ENCODE measurements at places on chromosomes 1 and 21.

DNA sequence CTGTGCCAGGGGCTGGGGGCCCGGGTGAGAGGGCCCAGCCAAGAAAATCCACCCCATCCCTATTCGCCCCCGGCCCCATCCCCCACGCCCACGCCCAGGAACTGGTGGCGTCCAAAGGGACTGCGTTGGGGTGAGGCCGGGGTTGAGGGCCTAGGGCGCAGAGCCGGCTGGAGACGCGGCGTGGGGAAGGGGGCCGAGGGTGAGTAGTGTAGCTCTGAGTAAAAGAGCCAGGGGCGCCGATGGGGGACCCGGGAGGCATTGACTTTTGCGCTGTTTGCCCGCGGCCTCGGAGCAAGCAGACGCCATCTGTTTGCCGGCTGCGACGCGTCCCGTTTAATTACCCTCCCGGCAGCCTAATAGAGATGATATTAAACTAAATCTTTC is 3.5 kb upstream of the DMRTA2 start:
- no peak for DNase-seq

DNA sequence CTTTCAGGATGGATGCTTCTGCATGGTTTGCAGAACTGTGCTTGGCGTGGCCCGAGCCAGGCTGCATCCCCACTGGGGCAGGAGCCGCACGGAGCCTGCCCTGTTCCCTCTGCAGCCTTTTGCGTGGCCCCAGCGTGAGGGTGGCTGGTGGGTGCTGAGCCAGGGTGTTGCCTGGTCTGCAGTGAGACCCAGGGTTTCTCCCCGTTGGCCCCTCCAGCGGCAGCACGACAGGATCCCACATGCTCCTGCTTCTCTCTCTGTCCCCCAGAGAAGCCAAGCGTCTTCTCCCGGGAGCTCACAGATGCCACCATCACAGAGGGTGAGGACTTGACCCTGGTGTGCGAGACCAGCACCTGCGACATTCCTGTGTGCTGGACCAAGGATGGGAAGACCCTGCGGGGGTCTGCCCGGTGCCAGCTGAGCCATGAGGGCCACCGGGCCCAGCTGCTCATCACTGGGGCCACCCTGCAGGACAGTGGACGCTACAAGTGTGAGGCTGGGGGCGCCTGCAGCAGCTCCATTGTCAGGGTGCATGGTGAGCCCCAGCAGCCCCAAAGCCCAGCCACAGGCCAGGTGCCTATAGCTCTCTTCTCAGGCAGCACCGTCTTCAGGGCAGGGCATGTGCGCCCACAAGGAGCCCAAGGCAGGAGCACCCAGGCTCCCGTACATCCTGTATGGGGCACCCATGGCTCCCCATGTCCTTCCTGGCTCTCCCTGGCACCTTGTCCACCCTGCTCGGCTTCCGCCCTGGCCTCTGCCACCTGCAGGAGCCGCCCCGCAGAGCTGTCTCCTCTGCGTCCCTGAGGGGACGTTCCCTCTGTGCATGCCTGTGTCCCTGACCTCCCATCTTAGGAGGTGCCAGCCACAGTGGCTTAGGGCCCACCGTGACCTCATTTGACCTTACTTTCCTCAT is 78.9 kb downstream of the OBSCN start:
- no peak for DNase-seq

GRCh38 chr1:20469406-20470076 is 16.5 kb downstream of the CAMK2N1 start:
- no peak for DNase-seq

DNA sequence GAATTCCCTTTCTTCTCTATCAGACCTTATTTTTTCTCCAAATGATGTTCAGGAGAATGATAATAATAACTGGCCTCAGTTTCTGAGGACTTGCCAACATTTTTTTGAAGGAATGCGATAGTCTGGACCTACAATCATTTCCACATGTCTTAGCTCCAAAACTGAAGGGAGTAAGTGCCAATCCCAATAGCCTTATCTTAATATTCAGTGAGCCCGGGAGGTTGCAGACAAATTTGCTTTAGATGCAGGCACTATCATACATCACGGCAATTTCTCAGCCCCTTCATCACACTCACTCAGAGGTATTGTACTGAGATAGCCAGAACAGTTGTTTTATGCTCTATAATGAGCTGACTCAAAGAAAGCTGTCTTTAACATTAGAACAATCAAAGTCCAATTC is 796.9 kb downstream of the ADGRL2 start:
- no peak for DNase-seq

DNA sequence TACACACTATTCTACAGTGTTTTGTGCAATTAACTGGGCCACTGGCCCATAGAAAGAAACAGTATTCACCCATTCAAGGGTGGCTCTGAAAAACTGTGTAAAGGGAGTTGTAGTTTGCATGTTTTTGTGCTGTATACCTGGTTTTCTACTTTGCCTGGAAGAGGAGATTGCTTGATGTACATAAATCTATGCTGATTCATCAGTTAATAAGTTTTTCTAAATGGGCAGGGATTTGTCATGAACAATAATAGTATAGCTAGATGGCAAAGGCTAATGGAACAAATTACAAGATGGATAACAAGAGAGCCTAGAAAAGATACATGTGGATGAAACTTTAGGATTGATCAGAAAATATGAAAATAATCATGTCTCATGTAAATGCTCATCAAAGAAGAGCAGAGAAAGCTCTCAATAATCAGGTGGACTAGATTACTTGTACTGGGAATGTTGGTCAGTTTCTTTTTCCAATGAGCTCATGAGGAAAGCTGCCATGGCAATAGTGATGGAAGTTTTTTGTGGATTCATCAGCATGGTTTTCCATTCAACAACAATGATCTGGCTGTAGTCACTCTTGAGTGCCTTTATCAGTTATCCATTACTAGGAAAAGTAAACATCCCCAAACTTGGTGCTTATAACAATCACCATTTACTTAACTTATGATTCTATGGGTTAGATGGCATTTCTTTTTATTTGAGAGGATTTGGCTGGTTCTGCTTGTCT is 602.8 kb downstream of the BRINP3 start:
- DNase-seq: no peak

DNA sequence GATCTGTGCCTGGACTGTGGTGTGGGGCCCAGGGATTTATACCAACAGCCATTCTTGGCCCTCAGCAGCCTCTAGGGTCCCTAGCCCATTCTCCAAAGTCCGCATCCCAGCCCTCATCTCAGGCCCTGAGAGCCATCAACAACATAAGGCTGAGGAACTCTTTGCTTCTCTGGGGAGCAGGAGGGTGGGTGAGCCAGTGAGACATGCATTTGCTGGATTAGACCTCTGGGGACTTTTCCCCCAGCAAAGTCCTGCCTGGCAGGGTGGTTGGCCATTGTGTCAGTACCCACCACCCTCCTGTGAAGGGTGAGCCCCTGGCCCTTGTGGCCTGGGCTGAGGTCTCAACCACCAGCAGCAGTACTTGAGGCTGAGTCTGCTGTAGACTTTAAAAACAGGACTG is 24.2 kb upstream of the FAM20B start:
- DNase-seq: no peak

DNA sequence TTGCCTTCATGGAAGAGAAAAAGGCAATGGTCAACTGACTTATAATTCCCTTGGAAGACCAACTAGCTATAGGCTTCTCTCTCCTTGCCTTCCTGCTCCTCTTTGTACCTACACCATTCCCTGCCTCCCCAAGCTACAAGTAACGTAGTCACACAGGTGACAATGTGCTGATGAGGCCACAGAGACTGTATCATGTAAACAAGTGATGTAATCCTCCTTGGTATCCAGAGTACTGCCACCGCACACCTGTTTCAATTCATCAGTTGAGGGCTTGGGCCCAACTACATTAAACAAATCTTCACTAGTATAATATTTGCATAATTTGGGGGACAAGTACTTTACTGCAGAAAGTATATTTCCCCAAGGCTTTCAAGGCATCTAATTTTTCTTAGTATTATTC is 76.4 kb upstream of the SCYL3 start:
- DNase-seq: peak; percentile 4

DNA sequence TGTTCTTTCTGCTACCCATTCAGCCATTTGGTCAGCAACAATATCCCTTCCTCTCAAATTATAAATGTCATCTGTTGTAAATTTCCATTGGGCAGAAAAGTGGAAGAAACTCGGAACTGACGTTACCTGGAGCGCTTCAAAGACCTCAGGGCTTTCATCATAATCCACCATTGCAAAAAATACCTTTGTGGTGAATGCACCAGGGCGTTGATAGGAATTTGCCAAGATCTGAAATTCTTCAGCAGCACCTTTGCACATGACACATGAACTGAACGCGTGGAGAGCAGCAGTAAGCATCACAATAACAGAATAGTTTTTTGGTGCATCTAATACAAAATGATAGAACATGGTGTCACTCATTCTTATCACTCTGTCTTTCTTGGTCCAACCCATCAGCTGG is 3.1 kb upstream of the TEKT2 start:
- DNase-seq: no peak

GRCh38 chr1:176577646-176578197 is 114.7 kb downstream of the PAPPA2 start:
- DNase-seq: no peak

DNA sequence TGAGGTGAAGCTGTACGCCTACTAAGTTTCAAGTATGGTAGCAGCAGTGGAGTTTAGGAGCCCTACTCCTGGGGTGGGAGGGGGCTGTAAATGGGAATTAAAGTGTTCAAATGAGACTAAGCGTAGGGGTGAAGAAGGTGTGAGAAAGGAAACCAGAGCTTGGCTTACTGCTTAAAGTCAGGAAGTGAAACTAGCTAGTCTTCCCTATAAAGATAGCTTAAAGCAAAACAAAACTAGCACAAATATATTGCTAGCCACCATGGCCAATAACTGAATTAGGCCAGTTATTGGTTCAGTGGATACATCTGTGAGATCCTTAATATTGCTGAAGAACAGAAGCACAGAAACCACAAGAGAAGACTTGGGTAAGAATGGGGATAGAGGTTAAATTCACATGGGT is 492.2 kb upstream of the PKN2 start:
- no peak for DNase-seq

DNA sequence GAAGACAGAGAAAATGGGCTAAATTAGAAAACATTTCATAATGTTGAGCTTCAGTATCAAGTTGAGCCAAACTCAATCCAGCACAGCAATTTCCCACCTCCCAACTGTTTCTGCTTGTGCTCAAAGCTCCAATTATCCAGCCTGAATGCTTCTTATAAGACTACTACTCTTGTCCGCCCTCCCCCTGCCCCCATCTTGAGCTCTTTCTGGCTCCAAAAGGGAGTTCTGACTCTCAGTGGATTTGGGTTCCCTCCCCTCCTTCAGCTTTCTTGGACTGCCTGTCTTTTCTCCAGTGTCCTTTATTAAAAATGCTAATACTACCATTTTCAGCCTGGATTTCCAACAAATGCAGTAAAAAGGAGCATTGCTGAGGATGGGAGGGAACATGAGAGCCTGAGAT is 174.8 kb downstream of the ASTN1 start:
- DNase-seq: no peak

Measured in NCI-H774 (cell line).